Heart left ventricle (tissue), 16 donors: ENCODE measurements at places on chromosomes 4 and X.

- no peak for DNase-seq
Observed at GRCh38 chr4:152503653-152504290, 32.1 kb downstream of the FBXW7 start.

GRCh38 chr4:145451895-145452294 lies 29.8 kb upstream of the SMAD1 start:
- DNase-seq: no peak

DNA sequence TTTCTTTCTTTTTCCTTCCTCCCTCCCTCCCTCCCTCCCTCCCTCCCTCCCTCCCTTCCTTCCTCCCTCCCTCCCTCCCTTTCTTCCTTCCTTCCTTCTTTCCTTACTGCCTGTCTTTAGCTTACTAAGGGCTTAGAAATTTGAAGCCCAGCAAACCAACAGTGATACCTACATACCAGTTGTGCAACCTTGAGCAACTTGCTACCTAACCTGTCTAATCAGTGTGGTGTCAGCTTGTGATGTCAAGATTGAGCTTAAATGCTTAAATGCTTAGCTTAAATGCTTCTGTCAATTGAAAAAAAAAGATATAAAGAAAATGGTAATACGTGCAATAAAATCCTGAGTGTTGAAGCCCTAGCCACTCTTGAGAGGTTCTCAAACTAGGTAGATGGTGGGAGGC lies 728.6 kb downstream of the TRIML1 start:
- DNase-seq: no peak

- DNase-seq: no peak
Observed at GRCh38 chr4:14835708-14836425, 166.4 kb upstream of the CPEB2 start.

DNA sequence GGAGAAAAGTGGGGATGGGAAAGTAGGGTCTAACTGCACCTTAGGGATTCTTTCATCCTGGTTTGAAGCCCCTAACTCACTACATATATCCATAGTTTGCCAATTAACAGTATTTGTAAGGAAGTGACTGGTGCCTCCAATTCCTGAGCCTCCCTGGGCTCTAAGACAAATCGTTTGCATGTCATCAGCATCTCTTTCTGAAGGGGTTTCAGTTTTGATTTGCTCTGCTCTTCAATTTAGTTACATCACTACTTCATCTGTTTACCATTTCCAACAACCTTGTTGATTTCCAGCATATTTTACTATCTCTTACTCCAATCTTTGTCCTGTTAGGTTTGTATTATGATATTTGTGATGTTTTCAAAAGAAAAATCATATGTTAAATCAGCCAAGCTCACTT lies 15.5 kb upstream of the DDX60 start:
- DNase-seq: no peak

DNA sequence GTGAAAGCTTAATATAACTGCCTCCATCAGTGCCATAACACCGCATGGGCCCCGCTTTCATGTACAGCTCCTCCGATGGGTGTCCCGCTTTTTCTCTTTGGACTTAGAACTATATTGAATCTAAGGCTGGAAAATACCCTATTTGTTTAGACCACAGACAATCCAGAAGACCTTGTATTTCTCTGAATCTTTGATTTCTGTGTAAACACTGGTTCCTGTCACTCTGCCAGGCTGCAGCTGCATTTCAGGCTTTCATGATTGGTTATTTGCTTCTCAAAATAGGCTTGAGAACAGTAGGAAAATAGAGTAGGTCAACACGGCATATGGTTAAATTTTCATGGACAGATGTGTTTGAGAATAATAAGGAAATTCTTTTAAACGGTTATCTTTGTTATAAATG lies 80.0 kb downstream of the NWD2 start:
- no peak for DNase-seq

DNA sequence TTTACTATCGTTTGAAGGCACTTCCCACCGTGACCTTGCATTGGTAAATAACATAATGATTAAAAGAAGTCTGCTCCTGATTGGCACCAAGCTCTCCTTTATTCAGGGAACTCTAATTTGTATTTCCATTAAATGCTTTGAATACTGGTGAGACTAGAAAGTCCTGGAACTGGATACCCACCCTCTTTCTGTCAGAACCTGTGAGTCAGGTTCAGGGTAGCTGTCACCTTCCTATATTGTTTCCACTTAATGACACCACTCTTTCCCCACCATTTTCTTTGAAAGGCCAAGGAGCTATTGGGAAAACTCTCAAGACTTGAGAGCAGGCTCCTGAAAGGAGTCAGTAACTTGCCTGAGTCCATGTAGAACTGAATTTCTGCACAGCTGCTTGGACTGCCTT lies 55.9 kb upstream of the RASSF6 start:
- DNase-seq: no peak

DNA sequence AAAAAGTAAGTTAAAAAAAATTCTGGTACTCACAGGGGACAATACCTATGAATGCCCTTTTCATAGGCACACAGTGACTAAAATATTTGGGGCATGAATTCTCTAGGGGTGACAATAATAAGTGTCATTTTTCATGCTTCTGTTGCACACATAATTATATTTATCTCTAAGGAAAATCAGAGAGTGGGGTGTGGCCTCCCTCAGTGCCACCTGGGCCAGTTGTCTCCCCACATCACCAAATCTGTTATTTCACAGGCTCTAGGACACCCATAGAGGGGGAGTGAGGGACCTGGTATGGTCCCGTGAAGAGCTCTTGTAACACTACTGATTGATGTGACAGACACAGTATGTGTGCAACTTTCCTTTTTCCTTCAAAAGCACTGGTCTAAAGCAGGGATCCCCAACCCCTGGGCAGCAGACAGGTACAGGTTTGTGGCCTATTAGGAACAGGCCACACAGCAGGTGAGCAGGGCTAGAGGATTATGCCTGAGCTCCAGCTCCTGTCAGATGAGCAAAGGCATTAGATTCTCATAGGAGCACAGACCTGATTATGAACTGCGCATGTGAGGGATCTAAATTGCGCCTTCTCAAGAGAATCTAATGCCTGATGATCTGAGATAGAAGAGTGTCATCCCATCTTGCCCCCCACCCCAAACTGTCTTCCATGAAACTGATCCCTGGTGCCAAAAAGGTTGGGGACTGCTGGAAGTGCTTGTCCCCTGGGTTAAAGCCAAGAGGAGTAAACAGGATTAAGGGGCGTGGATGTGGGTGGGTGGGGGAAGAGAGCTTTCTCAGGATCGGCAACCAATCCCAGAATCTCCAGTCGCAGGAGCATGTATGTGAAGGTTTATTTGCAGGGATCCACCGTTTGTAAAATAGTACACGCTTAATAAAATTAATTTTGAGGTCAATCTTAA lies 856 bp downstream of the SLC9B1 start:
- peak; percentile 28 for DNase-seq

GRCh38 chr4:6288871-6289270 lies 19.2 kb downstream of the WFS1 start:
- DNase-seq: no peak

DNA sequence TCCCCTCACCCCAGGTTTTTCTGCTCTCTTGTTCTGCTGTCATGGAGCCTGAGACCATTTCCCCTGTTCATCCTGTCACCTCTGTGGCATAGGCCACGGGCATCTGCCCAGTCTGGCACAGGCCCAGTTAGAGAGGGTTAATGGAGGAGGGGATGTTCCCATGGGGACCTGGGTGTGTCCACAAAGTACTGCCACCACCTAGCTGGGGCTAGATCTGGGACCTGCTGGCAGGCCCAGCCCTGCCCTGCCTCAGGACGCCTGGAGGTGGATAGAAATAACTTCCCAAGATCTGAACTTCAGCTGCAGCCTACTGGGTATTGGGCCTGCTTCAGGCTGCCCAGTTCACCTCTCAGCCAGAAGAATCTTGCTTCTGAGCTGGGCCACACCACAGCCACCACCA lies 13.5 kb downstream of the EFNB1 start:
- DNase-seq: no peak

DNA sequence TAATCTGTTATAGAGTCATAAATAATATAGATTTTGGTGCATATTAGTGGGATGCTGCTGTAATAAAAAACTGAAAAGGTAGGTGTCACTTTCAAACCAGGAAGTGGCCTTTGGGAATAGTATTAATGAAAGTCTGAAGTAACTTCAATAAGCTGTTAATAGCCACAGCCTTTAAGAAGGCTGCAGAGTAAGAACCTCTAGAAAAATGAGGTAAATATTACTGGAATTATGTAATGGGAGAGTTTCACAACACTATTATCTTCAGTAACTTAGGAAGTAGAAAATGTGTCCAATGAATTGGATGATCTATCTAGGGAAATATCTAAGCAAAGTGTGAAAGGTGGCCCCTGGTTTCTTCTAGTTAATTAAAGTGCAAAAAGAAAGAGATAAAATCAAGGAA lies 104.7 kb downstream of the NCAPG start:
- DNase-seq: no peak

- DNase-seq: no peak
Observed at GRCh38 chr4:168695288-168695687, 198.4 kb downstream of the PALLD start.

- no peak for DNase-seq
Observed at GRCh38 chr4:122346036-122346435, 32.8 kb upstream of the ADAD1 start.

- DNase-seq: no peak
Observed at GRCh38 chrX:38154340-38154739, 66.3 kb downstream of the SRPX start.

DNA sequence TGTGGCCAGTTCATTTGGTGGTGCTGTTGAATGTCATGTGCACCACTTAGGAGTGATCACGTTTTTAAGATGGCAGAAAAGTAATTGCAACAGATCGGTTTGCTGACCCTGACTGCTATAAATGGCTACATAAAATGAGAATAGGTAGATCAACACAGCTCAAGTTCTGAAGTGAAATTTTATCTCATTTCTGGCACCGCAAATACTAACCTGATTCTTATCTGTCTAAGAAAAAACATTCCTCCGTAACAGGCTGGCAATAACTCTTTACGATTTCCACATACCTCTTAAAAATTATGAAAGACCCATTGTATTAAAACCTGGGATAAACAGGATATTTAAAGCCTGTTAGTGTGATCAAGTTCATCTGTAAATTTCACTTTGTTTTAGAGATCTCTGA lies 387.5 kb downstream of the PDGFC start:
- DNase-seq: no peak

- no peak for DNase-seq
Observed at GRCh38 chr4:7075962-7076695, 8.3 kb upstream of the GRPEL1 start.

DNA sequence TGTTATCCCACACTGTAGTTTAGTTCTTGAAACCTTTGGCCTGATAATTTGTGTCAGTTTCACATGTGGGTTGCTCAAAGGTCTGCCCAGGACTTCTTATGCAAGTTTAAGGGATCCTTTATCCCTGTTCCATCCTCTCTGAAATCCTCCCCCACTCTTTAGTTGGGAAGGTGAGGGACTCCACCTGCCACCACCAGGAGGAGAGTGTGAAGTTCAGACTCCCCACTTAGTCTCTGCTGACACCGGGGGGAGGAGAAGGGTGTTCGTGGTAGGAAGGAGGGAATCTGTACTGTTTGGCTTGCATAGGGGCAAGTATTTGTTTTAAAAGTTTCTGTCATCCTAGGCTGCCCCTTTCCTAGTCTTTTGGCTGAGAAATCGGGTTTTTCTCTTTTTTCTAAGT lies 211.8 kb downstream of the PPP4R3C start:
- DNase-seq: no peak

GRCh38 chr4:20658456-20658855 lies 41.8 kb upstream of the PACRGL start:
- no peak for DNase-seq

DNA sequence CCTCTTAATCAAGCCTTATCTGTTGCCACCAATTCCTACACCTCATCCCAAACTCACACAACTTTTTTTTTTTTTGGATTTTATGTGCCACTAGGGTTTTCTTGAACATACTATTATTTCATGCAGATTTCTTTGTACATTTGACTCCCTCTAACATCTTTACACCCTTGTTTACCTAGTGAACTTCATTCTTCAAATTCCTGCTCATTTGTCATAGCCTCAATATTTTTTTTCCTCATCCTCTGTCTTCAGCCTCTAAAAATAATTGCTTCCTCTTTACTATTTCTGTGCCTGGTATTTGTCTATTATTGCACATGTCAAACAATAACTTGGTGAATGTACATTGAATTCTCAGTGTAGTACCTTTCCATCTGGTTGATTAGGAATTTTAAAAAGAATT lies 22.0 kb downstream of the NBDY start:
- DNase-seq: no peak

DNA sequence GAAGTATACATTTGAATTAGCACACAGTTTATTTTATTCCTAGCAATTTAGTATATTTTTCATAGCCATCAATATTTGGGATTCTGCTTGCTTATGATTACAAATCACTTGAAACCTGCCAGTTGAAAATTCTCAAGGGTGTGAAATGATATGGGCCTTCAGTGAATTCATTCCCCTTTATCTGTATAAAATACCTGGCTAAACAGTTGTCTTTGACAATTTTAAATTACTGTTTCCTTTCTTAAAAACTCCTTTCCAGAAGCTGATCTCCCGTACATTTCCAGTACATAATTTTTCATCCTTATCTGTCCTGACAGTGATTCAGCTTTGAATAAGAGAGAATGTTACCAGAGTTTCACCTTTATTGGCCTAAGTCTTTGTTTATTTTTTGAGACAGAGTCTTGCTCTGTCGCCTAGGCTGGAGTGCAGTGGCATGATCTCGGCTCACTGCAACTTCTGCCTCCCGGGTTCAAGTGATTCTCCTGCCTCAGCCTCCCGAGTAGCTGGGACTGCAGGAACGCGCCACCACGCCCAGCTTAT lies 13.9 kb downstream of the ATP7A start:
- DNase-seq: no peak

DNA sequence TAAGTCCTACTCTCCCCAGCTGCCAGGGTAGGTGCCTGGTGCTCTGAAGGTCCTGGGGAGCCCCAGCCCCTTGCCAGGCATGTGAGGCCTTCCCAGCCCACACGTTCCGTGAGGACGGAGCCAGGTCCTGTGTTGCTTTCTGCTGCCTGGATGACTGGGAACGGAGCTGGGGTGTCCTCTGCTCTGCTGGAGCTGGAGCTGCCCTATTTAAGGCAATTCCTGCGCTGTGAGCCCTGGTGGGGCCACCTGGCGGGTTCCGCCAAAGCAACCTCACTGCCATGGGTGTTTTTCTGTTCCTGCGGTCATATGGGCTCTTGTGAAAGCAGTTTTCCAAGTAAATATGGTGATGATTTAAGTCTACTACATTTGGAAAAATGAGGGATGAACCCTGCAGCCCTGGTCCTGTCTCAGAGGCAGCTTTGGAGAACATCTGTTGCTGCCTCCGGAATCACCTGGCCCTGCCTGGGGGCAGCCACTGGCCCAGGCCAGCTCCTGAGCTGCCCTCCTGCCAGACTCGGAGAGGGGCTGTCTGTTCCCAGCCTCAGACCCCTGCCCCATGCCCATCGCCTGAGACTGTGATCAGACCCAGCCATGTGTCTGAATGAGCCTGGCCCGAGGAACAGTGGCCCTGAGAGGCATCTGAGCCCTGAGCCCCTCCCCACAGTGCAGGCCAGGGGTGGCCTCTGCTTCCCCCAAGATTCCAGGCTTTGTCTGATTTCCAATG lies 33.2 kb downstream of the FGFRL1 start:
- DNase-seq: no peak

DNA sequence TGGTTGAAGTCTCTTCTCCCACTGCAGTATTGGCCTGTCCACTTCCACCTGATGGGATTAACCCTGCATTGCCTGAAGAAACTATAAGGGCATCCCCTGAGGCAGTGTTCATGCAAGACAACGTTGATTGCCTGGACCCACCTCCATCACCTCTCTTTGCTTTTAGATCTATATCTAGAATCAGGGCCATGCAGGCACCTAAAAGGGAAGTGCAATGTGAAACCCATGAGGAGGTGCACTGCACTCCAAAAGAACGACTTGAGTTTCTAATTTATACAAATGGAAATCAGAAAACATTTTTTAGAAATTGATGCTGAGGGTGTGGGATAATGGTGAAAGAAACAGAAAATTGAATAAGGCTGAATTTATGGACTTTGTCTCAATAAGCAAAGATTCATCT lies 694.4 kb downstream of the TRAM1L1 start:
- no peak for DNase-seq
